ENCODE measurements at places on chromosomes 5 and 9.

GRCh38 chr5:14775857-14776256, 95.7 kb downstream of the ANKH start:
- DNase-seq, result no peak

DNA sequence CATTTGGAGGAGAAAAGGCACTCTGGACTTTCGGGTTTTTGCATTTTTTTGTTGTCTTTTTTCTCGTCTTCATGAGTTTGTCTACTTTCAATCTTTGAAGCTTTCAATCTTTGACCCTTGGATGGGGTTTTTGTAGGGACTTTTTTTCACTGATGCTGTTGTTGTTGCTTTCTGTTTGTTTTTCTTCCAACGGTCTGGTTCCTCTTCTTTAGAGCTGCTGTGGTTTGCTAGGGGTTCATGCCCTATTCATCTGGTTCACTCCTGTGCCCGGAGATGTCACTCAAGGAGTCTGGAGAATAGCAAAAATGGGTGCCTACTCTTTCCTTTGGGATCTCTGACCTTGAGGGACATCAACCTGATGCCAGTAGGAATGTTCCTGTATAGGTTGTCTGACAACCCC, 378.6 kb upstream of the TYRP1 start:
- DNase-seq, result no peak

GRCh38 chr5:41413074-41413473, 97.3 kb downstream of the PLCXD3 start:
- DNase-seq, result no peak

- no peak for DNase-seq
Measured at GRCh38 chr5:81045389-81045807, 85.2 kb downstream of the RASGRF2 start.

GRCh38 chr5:67454957-67455561, 258.5 kb upstream of the CD180 start:
- no peak for DNase-seq

DNA sequence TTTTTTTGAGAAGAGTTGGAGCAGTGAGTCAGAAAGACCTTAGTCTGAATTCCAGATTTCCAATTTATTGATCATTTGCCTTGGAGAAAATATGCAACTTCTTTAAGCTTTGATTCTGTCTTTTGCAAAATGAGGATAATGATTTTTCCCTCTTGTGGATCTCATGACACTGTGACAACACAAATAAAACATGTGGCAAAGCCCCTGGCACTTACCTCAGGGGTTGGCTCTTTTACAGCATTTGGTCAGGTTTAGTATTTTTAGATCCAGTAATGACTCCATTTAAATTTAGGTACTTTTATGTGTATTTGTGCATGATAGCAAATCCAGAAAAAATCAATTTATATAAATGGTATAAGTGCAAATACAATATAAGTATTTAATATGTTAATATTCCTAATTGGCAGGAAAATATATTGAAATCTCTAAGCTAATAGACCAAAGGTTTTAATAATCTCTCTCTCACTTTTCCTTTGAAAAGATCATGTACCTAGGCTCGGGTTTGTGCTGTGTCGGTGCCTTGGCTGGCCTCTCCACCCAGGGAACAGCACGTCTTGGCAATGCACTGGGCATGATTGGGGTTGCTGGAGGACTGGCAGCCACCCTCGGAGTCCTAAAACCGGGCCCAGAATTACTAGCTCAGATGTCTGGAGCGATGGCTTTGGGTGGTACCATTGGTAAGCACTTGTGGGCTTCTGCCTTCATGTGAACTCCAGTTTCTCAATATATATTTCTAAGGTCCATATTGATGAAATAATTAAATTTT, 49.7 kb downstream of the NNT start:
- DNase-seq, result no peak

GRCh38 chr9:109969011-109969410, 189.0 kb downstream of the PALM2AKAP2 start:
- peak; percentile 18 for DNase-seq

- no peak for DNase-seq
Measured at GRCh38 chr5:7629561-7629960, 221.4 kb downstream of the CFAP90 start.

DNA sequence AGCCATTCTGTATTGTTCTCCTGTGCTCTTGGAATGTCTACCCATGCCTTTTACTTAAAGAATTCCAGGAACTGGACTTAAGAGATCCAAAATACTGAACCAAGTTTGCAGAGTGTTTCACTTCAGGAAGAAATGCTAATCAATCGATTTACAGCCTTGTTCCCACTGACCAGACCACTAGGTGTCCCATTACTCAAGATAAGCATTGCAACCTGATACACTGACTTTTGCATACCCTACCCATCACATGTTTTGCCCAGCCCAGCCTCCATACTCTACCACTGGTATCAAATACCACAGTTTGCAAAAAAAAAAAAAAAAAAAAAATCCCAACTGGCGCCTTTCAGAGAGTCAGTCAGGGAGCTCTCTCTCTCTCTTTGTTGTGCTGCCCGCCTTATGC, 550.8 kb downstream of the CDH9 start:
- DNase-seq, result no peak

GRCh38 chr5:4639946-4640345, 500.2 kb upstream of the ADAMTS16 start:
- no peak for DNase-seq

DNA sequence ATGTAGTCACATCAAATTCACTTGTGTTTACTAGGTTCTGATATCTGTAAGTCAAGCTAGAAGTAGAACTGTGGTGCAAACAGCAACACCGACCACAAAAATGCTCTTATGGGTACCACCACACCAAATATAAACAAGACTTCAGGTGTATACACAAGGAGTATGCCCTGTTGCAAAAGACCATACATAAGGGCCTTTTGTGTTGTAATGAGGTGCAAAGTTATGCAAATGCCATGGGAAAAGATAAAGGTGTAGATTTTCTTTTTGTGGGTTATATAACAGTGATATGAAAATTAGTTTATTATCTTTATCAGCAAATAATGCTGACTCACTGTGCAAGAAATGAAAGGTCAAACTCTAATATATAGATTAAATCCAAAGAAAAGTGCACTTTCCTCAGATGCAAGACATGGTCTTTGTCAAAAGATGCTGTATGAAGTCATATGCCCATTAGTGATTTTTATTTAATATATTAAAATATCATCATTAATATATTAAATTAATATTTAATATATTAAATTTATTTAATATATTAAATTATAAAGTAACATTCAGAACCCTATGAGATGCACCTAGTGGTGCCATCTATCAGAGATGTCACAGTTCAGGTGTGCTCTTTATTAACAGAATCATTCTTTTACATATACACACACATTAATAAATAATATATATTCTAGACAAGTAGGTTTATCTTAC, 26.7 kb upstream of the ALDH1A1 start:
- no peak for DNase-seq

DNA sequence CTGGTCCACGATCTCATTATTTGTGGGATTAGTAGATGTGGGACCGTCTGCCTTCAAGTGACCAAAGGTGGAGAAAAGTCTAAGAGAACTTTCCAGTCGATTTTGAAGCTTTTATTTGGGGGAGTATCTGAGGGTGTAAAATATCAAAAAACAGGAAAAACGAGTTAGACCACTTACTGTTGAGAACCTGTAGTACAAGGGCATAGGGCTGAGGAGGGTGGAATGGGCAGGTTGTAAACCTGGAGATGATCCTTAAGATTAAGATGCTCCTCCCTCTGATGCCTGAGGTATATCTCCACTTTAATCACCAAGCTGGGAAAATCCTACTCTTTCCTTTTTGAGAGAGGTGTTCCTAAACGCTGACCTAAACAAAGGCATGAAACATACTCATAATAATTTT, 32.0 kb upstream of the GTF2H2C start:
- no peak for DNase-seq

- DNase-seq, result no peak
Measured at GRCh38 chr5:172362755-172363154, 79.2 kb upstream of the UBTD2 start.

- peak; percentile 80 for DNase-seq
Measured at GRCh38 chr9:2241836-2242741, 226.9 kb downstream of the SMARCA2 start.

- DNase-seq, result no peak
Measured at GRCh38 chr5:140855772-140856674, at the start of gene PCDHA10. TSS of gene PCDHA10 (plus strand) at chr5:140855897. CDS start at chr5:140856049, 152 bp downstream.

DNA sequence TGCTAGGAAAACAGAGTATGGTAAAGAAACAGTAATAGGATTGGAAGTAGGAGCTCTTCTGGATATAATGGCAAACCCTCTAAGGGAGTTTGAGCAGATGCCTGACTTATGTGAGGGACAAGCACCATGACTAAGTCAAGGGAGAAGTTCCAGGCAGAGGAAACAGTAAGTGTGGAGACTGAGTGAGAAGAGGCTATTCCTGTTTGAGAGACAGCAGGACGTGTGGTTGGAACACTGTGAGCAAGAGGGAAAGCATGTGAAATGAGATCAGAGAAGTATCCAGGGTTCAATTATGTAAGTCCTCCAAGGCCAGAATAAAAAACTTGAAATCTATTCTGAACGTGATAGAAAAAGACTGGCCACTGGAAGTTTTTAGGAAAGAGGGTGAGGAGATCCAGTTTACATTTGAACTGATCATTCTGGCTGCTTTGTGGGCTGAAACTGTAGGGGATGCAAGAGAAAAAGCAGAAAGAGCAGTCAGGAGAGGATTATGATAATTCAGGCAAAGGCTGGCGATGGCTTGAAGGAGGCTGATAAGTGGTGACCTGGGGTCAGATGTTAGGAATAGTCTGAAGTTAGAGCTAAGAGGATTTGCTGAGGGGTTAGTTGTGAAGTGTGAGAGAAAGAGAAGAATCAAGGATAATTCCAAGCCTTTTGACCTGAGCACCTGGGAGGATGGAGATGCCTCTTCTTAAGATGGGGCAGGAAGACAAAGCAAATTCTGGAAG, 19.2 kb downstream of the DMAC1 start:
- DNase-seq, result no peak

- no peak for DNase-seq
Measured at GRCh38 chr9:103361906-103362305, 366.8 kb downstream of the CYLC2 start.

DNA sequence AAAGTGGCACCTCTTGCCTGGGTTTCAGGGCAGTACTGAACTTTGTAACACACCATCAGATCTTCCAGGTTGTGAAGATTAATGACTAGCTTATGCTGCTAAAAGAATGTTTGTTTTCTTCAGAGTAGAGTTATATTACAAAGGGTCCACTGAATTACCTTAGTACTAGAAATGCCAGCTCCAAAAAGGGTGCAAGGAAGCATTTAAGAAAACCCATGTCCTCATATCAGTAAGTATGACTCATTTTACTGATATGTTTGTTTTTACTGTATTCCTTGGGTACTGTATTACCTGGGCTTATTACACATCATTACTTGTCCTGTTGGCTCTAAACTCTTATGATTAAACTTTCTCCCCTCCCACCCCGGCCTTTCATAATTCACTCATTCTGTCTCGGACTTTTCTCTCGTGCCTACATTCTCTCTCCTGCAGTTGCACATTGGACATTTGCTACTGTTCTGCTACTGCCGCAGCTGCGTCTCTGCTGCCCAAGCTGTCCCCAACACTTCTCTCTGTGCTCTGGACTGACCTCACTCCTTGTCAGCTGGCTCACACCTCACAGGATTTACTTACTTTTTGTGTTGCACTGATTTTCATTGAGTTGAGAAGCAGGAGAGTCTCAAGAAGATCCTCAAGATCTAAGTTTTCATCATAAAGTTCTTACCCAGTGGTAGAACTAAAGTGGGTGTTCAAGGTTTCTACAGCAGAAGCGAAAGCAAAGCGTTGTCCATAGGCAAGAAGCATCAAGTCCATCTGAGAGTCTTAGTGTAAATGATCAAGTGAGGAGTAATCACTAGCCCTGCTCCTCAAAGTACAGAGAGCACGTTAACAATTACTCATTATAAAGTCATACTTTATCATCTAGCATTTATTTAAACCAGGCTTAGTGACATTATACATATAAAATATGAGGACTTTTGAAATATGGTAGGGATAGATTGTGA, 53.2 kb upstream of the C9orf72 start:
- DNase-seq, result no peak

DNA sequence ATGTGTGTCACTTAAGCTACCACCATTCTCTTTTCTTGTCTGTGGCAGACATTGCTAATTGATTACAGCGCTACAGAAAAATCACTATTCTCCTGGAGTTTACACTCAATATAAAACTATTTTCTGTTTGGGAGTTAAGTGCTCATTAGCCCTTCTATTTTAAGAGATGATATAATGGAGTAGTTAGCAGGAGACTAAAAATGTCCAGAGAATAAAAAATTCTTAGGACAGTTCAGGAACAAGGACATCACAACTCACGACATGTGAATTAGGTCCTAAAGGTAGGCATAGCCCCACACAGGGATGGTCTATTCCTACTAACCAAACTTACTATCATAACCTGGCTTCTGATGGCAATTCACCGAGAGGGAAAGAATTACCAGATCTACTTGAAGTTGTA, 258.5 kb downstream of the KIAA0825 start:
- no peak for DNase-seq

DNA sequence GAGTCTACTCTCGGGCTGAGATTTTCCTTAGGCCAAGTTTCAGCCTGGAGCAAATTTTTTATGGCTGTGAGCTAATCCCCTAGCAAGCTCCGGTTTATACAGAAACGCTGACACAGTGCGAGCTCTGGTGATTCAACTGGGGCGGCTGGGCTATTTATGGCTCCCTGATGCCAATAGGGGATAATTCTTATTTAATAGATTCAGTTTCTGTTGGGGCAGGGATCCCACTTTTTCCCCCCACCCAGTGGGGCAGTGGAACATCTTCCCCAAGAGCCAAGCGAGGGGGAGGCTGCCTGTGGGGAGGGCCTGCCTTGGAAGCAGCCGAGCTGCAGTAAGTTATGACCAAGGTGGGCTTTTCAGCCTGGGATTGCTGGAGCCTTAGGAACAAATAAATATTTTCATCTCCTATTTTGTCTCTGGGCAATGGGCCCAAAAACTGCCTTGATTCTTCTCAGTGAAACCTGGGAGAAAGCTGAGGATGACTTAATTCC, 129.1 kb downstream of the MACROH2A1 start:
- no peak for DNase-seq

DNA sequence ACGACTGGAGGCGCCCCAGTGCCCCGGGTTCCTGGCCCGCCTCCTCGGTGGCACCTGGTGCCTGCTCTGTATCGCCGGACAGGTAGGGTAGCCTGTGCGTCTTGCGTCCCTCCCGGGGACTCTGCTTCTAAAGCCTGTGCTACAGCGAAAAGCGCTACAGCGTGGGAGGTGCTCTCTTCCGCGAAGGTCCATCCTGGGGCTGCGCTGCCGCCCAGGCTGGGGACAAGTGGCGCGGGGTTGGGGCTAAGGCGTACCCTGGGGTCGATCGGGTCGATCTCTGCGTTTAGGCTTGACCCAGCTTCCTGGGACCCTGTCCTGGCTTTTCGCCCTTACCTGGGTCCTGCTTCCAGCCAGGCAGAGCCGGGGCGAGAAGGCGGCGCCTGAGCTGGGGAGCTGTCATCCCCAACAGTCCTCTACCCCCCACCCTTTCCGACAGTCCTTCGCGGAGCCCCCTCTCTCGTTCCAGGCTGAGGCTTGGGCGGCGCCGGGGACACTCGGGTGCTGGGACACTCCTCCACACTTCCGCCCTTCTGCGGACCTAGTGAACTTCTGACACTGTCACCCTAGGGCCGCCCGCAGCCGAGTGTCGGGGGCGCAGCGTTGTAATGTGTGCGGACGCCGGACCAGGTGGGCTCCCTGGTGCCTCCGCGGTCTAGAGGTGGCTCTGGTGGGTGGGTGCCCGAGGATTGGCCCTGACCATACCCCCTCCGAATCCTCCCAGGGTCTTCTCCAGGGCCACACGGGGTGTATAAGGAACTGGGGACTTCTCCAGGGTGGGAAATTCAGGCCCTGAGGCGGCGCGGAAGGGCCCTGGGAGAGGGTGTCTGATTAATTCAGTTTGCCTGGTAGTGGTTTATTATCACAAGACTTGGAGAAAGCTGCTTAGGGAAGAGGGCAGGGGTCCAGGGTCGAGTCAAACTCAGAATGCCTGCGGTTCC, 328.2 kb downstream of the SH3GL2 start:
- no peak for DNase-seq
